HT1080 (cell line): ENCODE measurements at places on chromosomes 3 and 15. TPM values are rescaled to one million over a fixed set of nuclear protein-coding genes. Genes with fewer than 3 reads are reported as not detected.

INSYN1 gene
- total RNA-seq, result 0.53 and 1.1 TPM in 2 replicates

ADGRG7 gene
- total RNA-seq, result not detected in 2 replicates

CAMKV gene
- 0.23 TPM in 1 of 2 replicates, not detected in the other for total RNA-seq

DNA sequence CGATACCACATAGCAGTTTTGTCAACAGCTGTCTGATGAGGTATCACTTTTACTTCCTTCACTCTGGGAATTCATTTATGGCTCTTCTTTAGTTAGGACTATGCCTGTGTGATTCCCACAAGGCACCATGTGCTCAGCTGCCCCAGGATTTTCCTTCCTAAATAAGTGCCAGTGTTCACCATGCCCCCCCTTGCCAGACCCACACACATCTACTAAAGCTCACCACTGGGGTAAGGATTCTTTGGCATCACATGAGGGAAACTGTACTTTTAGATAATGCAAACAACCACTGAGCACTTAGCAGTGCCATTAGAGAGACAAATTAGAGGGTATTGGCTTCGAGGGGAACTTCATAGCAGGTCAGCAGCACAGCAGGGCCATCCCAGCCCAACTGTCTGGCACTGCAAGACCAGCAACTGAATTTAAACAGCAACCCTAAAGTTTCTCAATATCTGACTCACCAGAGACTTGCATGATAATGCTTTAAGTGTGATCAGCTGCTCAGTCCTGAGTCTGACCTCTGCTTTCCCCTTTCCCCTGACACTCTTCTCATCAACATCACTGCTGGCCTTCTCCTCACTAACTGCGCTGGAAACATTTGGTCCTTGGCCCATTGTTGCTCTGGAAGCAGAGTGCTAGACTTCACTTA is 114.3 kb downstream of the STAC start:
- DNase-seq, result peak; percentile 17

- no peak for DNase-seq
Measured at GRCh38 chr3:176690083-176690869, 507.0 kb downstream of the TBL1XR1 start.
